ENCODE measurements at places on chromosomes 2 and 18.

- DNase-seq = no peak
Measured at GRCh38 chr2:237597196-237598145, 6.9 kb upstream of the RAB17 start.

- no peak for DNase-seq
Measured at GRCh38 chr18:62258616-62259015, 66.5 kb upstream of the TNFRSF11A start.

- DNase-seq = no peak
Measured at GRCh38 chr2:191582355-191582754, 95.6 kb upstream of the NABP1 start.

DNA sequence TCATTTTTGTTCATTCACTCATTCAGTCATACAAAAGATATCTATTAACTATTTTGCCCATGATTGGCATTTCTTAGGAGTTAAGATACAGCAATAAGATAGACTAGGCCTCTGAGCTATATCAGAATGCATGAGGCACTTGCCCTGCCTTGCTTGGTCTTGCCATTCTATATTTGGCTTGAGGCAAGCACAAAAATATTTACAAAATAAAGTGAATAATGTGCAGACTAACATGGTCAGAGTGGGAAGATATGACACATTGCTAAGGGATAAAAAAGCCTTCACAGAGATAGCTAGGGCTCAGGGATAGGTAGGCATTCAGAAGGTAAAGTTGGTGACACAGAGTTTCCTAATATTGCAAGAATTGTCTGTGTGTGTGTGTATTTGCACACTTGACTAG, 75.0 kb upstream of the MMADHC start:
- no peak for DNase-seq

- DNase-seq = no peak
Measured at GRCh38 chr2:36468463-36469105, 113.0 kb downstream of the CRIM1 start.

DNA sequence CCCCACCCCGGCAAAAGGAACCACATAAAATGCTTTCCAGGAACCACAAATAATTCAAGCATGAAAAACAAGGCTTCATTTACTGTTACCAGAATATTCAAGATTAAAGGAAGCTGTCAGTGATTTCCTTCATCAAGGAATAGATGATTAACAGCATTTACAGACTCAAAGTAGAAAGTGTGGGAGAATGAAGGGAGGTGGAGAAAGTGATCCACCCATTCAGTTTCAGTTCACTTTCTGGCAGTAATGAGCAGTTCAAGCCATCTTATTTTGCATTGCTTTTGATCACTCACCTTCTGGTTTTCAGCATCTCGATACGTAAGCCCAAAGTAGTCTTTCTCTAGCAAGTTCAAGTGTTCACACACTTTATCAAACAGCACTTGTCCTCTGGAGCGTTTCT, 99.0 kb downstream of the EPB41L3 start:
- DNase-seq = no peak

DNA sequence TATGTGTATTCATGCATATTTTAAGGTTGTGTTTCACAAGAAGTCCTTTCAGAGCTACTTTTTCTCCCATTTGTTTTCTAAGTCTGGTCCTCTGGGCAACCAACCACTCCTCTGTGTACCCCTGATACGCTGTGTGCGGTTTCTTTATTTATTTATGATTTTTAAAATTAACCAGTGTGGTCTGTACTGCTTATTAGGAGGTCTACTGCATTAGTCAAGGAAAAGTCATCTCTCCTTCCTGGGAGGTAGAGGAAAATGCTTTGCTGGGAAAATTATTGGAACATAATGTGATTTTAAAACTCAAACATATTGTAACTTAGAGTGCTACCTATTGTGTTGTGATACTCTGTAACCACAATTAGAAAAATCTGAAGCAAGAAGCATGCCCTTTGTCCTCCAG, 1404.3 kb downstream of the SUCLG1 start:
- DNase-seq = no peak

- DNase-seq = peak; percentile 27
Measured at GRCh38 chr18:48952287-48953103, 1.7 kb upstream of the SMAD7 start.

DNA sequence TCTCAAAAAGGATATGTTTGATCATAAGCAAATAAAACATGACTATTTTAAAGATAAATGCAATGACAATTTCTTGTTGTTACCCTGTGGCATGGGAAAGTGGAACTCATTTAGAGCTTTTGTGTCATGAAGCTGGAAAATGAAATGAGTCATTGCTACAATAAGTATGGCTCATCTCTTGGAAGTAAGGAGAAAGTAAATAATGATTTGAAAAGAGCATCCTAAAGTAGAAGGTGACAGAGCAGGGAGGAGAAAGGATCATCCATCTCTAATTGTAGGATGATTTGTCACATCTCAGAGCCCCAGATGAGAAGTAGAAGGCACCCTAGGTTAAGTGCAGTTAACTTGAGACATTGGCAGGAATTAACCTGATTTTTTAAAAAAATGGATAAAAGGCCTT, 200.5 kb downstream of the CPS1 start:
- no peak for DNase-seq

DNA sequence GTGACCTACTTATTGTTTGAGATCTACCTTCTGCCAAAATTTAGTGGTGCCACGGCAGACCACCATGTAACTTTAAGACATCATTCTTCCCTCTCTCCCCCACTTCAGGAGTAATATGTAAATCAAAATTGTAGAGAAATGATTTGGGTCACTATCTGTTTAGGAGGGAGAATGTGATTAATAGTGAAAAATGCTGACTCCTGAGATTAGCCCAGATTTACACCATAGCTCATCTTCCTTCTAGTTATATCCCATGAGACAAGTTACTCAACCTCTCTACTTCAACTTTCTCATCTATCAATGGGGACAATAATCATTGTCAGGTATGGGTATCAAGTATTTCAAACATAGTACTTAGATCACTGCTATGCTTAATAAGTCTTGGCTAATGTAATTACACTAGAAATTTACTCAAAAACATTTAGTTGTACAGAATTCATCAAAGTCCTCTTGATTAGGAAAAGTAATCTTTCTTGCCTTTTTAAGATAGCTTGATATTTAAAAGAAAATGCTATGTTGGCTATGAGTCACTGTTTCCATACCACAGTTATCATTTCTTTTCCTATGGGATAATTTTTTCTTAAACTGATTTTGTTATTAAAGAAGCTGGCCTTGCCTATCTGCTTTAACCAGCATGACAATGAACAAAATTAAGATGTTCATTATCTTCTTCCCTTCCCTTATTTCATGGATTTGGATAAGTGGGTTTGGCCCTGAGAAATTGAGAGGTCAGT, 1038.9 kb upstream of the ZEB2 start:
- no peak for DNase-seq

DNA sequence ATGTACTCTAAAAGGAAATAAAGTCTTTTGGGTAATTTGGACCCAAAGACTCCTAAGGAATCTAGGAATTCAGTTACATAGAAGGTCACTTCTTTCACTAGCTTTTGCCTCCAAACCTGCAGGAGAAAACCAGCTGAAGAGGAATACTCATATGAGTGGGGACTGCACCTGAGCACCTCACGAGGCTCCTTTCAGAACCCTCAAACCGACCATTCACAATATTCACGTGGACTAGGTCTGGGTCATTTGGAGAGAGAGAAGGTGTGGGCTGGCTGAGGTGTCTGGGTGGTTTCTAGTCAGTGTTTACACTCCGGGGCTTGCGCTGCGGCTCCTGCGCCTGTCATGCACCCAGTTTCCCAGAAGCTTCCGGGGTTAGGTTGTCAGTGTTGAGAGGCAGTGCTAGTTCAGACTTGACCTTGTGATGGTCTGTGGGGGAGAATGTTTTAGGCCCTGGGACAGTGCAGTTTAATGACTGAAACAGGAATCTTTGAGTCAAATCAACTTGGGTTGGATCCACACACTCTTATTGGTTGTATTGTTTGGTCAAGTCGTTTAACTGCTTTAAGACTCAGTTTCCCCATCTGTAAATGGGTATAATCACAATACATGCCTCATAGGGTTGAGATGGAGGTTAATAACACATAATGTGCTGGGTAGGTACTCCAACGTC, 78.4 kb downstream of the LIMS1 start:
- no peak for DNase-seq

GRCh38 chr18:30746224-30746623, 296.3 kb downstream of the DSC3 start:
- DNase-seq = no peak

DNA sequence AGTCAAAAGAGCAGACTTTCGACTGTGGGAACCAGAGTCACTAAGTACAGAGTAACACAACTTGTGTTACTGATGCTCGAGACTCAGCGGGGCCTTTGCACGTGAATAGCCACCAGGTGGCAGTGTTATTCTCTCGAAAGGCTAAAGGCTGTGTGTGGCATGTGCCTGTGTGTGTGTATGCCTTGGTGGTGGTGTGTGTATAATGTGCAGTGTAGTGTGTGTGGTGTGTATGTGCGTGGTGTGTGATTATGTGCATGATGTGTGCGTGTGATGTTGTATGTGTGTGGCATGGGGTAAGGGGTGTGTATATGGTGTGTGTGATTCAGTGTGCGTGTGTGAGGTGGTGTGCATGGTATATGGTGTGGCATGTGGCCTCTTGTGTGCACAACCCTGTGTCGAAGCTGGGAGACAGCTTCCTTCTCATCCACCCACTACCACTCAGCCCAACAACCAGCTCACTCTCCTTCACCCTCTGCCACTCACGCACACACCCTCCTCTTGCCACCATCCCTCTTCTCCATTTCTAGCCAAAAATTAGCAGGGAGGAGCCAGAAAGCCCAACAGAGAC, 83.0 kb upstream of the ZNF532 start:
- DNase-seq = peak; percentile 44

- DNase-seq = no peak
Measured at GRCh38 chr2:171706152-171706803, 19.0 kb downstream of the DYNC1I2 start.

GRCh38 chr18:48933578-48934414, 17.0 kb downstream of the SMAD7 start:
- no peak for DNase-seq

DNA sequence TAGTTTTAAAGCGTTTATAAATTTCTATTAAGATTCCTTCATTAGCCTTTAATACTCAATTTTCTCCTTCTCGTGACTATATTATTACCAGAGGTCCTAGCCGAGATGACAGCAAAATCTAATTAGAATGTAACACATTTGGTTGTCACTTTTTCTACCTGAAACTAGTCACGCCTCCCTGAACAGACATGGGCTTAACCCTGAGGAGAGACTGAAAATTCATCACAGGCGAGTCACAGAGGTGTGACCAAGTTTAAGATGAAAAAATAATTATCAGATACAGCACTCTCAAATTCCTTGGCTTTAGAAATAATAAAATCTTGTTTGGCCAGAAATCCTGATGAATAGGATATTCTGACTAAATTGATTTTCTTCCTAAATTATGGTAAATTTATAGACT, 834.4 kb upstream of the SLC39A10 start:
- DNase-seq = no peak

DNA sequence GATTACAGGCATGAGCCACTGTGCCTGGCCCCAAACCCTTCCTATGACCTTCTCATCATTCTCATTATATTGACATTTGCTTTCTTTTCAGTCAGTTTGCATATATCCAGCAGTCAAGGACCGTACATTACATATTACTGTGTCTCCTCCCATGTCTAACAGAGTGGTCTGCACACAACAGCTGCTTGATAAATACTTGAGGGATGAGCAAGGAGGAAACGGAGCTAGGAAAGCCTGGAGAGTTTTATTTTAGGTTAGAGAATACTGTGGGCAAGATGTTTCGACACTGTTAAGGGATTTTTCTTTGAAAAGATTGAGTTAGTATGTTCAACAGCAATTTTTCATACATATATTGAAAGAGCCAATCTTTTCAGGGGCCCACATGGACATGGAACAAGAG, 76.2 kb upstream of the CHRNA1 start:
- no peak for DNase-seq

- DNase-seq = no peak
Measured at GRCh38 chr2:79831961-79832360, 319.1 kb downstream of the CTNNA2 start.
